ENCODE measurements at places on chromosomes 7 and 10.

- no peak for DNase-seq
These were observed 134.3 kb downstream of the GRK5 start for GRCh38 chr10:119341459-119342301.

- DNase-seq: no peak
These were observed 199.3 kb downstream of the PLXNA4 start for GRCh38 chr7:132377015-132377414.

- DNase-seq: no peak
These were observed 59.6 kb upstream of the SEMA3E start for GRCh38 chr7:83708531-83708930.

GRCh38 chr7:135884495-135885232 is 92.5 kb downstream of the MTPN start:
- no peak for DNase-seq

- DNase-seq: no peak
These were observed 13.9 kb downstream of the FIGNL1 start for GRCh38 chr7:50436133-50436806.

GRCh38 chr10:75424571-75424970 is 6.9 kb upstream of the LRMDA start:
- no peak for DNase-seq

GRCh38 chr10:111079241-111079760 is 2.5 kb downstream of the ADRA2A start:
- DNase-seq: no peak

- DNase-seq: no peak
These were observed 143.8 kb downstream of the TPST1 start for GRCh38 chr7:66348959-66349358.

GRCh38 chr10:122911889-122912484 is 1.6 kb downstream of the FAM24A start:
- DNase-seq: no peak

- no peak for DNase-seq
These were observed 3.7 kb upstream of the HOXA7 start for GRCh38 chr7:27160145-27160545.

DNA sequence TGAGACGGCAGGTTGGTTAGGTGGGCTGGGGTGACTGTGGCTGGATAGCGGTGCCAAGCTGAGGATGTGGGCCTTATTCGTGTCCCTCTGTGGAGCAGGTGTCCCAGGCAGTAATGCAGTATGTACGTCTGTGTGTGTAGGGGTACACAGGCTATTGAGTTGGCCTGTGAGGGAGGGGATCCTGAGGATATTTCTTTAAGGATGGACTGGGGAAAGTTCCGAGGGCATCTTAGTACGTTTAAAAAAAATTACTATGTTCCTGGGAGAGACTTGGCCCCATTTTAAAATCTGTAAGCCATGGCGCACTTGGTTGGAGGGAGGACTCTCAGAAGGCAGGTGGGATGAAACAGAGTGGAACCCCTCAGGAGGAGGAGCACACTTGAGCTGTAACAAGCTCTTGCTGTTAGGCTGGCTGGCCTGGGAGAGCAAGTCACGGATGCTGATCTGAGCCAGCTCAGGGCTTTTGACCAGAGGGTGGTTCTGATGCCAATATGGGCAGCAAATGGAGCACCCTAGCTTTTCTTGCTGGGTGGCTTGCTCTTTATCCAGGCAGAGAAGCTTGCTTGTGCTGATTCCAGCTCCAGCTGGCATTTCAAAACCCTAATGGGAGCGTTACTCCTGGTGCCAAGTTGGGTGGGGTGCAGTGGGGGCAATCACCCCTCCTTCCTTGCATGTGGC is 765 bp downstream of the WBP1L start:
- DNase-seq: no peak

DNA sequence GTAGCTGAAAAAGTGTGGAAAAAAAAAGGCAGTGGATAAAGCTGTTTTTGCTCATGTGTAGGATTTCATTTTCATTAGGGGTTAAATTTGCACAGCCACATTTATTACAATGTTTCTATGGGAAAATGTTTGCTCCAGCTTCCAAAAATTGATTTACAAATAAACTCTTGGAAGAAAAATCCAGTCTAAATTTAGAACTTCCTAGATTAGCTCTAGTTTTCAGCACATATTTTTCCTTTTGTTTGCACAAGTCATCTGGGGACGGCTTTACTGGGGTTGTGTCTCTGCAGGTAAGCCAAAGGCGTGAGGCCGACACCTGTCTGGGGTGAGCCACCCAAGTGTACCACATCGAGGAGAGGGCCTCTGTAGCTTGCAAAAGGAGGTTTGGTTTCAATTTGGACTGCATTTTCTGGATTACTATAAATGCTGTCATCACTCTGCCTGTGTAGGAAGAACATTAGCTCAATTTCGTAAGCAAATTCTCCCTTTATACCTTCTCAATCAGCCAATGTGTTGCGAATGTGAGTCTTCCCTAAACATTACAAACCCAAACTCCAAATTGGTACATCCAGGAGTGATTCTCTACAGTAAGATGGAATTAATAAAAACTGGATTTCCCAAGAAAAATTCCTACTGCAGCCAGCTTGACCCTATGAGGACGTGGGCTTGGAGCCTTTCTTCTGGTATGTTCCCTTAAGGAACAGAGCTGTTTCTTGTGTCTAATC is 89.5 kb upstream of the ZNF438 start:
- DNase-seq: no peak

- no peak for DNase-seq
These were observed 847.2 kb downstream of the CCSER2 start for GRCh38 chr10:85175635-85176034.

GRCh38 chr10:99279626-99280111 is 44.0 kb upstream of the HPSE2 start:
- no peak for DNase-seq

- DNase-seq: no peak
These were observed 106.2 kb upstream of the GPR141 start for GRCh38 chr7:37577412-37577811.

DNA sequence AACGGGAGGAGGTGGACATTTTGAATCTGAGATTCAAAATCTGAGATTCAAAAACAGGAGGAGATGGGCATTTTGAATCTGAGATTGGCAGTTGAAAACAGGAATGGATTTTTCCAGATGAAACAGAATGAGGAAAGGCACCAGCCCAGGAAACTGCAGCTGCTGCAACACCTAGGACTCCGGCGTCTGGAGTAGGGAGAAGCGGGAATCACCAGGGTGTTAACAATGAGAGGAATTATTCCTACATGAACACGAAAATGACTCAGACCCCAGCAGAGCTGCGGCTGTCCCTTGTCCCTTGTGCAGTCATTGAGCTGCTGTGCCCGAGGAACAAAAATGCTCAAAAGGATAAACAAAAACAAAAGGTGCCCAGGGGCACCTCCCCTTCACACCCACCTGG is 59.9 kb upstream of the KAT6B start:
- no peak for DNase-seq

GRCh38 chr7:122092964-122093797 is 50.9 kb downstream of the AASS start:
- DNase-seq: peak; percentile 12

DNA sequence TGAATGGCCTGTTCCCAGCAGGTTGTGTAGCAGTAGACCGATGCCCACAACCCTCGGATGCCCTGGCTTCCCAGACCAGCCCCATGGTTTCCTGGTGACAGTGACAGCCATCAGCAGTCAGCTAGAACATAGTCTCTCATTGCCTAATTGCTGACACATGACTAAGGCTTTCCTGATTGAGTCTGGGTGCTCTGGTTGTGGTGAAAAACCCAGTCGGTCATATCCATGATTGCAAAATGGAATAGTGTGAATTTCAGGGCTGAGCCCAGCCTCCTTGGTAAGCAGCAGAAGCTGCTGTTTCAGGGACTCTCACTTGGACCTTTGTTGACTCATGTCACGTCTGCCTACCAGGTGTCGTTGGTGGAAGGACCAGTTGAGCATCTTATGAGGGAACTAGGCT is 36.6 kb downstream of the POR start:
- DNase-seq: no peak

DNA sequence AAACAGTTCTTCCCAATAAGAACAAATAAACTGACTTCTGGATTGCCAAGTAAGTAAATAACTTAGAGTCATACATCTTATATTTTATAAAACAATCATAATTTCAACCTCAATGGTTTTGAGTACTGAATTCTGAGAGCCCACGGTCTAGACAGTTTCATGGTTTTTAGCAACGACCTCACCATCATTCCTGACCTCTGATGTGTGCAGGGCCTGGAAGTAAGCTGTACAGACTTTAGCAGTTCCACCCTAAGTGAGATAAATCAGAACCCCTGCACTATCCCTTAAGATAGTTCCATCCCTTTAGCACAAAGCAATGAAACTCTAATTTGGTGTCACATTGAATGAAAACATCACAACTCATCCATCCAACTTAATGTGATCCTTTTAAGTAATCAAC is 86.0 kb downstream of the NEBL start:
- no peak for DNase-seq

DNA sequence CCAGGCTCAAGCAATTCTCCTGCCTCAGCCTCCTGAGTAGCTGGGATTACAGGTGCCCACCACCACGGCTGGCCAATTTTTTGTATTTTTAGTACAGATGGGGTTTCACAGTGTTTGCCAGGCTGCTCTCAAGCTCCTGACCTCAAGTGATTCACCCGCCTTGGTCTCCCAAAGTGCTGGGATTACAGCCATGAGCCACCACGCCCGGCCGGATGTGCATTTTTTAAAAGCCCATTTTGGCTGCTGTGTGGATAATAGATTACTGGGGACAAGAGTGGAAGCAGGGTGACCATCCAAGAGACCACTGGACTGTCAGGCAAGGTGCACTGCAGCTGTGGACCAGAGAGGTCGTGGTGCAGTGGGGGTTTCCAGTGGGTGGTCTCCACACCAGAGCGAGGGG is 21.4 kb downstream of the HKDC1 start:
- DNase-seq: no peak

DNA sequence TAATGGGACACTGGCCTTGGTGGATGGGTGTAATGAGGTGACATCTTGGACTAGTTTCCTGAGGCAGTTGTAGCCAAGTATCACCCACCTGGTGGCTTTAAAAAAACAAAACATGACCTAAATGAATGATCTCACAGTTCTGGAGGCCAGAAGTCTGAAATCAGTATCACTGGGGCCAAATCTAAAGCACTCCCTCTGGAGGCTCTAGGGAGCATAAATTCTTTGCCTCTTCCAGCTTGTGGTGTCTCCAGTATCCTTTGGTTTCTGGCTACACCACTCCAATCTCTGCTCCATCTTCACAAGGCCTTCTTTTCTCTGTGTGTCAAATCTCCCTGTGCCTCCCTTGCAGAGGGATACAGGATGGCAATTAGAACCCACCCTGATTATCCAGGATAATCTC is 342.9 kb downstream of the CALN1 start:
- no peak for DNase-seq
